ENCODE measurements at places on chromosomes 16 and 17.
A peak's percentile ranks its signal among the peaks of the same experiment; 100 is the strongest.

- no peak for DNase-seq
Observed at GRCh38 chr17:68854452-68854851, 100.7 kb downstream of the ABCA8 start.

- DNase-seq = no peak
Observed at GRCh38 chr17:44738214-44738906, 20.4 kb upstream of the ADAM11 start.

DNA sequence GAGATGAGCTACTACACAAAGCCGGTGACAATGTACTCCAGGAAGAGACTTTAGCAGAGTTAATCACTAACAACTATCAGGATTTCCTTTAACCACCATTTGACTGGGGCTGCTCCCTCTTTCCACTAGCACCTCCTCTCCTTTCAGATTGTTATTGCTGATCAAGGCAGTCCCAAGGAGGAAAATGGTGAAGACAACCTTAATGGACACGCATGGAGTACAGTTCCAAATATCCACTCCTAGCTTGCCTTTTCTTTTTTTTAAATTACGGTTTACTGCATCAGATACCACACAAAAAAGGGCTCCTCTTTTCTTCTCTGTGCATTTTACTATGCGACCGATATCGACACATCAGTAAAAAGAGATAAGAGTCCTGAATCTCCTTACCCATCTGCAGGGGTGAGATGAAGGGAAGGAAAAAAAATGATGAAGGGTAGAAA, 30.9 kb downstream of the FAM222B start:
- no peak for DNase-seq

DNA sequence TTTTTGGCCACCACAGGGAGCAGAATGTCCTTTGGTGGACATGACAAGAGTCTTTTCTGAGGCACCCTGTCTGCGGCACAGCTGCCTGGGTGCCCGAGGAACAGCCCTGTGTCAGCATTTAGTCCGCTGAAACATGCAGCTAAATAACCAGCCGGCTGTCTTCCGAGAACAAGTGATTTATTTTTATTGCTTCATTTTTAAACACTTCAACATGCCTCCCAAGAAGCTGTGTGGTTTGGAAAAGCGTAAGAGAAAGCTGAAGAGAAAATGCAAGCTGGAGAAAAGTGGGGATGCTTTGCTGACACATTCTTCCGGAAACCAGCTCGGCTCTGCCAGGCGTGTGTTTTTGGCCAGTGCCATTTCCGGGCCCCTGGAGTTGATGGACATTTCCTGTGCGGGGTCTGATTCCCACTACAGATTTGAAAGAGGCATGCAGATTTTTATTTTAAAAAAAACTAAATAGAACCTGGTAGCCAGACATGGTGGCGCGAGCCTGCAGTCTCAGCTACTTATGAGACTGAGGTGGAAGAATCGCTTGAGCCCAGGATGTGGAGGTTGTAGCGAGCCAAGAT, 94.7 kb downstream of the SEC14L1 start:
- DNase-seq = no peak

GRCh38 chr17:1967213-1967612, 57.9 kb downstream of the RTN4RL1 start:
- DNase-seq = no peak

GRCh38 chr16:85924675-85925074, 25.7 kb downstream of the IRF8 start:
- no peak for DNase-seq

DNA sequence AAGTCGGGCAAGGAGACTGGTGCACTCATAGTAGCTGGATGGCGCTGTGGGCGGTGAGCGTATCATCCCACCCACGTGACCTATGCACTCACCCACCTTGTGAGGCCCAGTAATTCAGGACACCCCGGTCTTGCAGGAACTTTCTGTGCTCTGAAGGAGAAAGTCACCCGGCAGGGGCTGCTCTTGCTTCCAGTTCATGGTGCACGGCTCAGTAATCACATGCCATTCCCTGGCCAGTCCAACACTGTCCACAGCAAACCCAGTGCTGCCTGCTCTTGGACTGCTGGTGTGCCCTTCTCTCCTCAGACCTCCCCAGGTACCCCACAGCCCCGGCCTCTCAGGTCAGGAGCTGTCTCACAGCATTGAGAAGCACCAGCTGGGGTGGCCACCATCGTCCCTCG, 16.4 kb upstream of the RHBDF2 start:
- DNase-seq = no peak

DNA sequence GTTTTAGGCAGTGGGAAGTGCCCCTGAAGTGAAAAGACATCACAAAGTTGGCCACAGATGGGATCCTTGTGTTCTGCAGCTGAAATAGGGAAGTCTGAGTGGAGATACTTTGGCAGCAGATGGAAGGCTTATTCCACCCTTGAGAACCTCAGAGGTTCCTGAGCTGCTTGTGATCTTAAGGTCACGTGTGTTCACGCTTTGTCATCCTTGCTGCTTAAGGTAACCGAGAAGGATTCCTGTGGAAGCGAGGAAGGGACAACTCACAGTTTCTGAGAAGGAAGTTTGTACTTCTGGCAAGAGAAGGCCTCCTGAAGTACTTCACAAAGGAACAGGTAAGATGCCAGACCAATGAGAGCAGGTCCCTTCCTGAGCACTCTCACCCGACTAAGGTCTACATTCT, 12.2 kb downstream of the ADAP2 start:
- no peak for DNase-seq

- DNase-seq = no peak
Observed at GRCh38 chr16:55324285-55325079, 479 bp downstream of the IRX6 start.

DNA sequence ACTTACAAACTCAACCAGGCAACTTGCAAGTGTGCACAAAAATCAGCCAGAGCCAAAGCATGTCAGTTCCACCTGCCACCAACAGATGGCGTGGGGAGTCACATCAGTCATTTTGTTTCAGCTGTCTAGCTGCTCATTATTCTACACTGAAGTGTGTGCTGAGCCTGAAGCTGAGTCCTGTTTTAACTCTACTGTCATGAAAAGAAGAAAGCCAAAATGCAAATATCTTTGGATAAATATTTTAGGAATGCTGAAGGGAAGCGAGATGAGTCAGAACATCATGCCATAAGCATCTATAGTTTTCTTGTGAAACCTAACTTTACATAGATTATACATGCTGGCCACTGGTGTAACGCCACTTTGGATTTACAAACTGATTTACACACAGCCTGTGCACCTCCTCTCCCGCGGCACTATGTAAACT, 172.6 kb downstream of the CDK5R1 start:
- DNase-seq = peak; percentile 52

DNA sequence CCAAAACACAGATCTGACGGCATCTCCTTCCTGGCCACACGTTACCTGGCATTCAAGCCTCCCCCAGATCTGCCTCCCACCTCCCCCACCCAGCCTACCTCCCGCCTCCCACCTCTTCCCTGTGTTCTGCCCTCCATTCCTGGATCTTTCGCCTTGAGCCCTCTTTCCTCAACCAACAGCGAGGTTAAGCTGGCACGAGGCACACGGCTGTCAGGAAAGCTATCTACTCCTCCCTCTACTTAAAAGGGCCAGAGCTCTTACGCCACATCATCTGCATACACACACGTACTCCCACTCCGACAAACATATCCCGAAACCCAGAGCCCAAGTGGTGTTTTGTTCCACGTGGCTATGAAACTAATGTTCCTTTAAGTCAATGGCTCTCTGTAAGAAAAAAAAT, 18.0 kb downstream of the WDR45B start:
- DNase-seq = no peak

DNA sequence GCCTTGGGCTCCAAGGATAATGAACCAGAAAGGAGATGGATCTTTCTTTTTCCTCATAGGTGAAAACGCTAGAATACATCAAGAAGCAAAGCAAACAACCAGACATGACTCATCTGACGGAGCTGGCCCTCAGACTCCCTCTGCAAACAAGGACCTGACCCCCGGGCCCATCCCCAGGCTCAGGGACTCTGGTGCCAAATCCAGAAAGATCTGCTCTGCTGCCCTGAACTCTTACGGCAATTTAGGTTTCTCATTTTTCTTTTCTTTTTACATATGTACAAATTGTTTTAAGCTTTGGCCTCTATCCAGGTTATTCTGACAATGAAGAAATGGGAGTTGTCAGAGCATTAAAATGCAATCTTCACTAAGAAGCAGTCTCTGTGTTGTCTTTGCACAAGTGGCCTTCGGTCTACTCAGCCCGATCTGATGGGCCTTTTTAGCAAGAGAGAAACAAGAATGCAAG, 17.7 kb downstream of the KNOP1 start:
- DNase-seq = no peak

GRCh38 chr16:9033125-9033830, 58.2 kb upstream of the HAPSTR1 start:
- no peak for DNase-seq

- peak; percentile 80 for DNase-seq
Observed at GRCh38 chr17:66673668-66674276, 161.1 kb upstream of the CACNG5 start.

GRCh38 chr16:30478766-30479478, 6.4 kb downstream of the ITGAL start:
- no peak for DNase-seq

DNA sequence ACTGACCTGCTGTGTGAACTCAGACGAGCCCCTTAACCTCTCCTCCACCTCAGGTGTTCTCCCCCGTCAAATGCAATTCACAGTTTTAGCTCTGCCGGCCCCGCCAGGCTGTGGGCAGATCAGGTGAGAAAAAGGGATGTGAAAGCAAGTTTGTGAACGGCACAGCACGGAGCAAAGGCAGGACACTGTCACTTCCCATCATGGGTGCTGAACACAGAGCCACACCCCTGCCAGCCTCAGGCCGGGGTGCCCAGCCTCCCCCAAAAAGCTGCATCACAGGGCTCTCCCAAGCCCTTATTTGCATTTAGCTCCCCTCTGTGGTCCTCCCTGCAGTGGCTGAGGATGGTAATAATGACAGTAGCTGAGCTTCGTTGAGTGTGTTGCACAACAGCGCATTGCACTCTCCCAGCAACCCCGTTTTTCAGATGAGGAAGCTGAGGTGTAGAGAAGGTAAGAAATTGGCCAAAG, 88.8 kb upstream of the TNRC6C start:
- no peak for DNase-seq

DNA sequence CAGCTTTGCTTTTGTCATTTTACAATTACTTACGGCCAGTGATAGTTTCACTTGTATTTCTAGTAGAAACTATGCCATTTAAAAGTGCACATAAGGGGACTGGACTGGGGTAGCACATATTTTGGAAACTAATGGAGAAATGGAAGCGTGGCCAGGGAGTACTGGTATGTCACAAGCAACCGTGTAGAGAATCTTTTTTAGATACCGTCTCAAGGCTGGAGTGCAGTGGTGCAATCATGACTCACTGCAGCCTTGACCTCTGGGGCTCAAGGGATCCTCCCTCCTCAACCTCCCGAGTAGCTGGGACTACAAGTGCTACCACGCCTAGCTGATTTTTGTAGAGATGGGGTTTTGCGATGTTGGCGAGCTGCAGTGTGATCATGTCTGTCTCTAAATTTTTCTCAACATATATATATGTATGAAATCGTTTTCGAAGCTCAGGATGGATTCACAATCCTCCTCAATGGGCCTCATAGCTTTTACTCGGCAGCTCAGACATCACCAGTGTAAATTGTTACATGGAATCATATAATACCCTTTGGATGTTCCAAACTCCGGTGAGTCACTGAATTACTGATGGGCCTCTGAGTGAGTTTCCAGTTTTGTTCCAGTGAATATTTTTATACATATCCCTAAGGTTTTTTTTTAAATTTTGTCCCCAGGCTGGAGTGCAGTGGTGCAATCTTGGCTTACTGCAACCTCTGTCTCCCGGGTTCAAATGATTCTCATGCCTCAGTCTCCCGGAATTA, 51.7 kb downstream of the ZNF778 start:
- DNase-seq = no peak

Data from NCI-H2081 treated with DMSO at 0.1 percent for 48 hours (cell line).